Activated CD8-positive, alpha-beta memory T cell treated with anti-CD3 and anti-CD28 coated beads for 1 hour (primary cell): ENCODE measurements at places on chromosomes 2 and 18.

DNA sequence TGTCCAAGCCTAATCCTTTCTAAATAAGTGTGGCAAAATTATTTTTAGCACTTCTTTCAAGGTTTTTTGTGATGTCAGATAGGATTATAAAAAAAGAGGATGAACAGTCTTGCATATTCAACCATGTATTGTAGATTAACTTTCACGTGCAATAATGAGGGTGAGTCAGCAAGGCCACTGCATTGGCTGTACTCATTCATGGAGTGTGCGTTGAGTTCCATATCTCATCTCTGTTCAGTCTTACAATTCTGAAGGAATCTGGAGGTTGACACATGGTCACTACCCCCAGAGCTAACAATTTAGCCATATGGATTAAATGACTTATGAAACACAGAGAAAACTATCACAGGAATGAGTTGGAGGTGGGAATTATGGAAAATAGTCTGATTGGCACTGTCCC, 810.5 kb downstream of the SLC4A3 start:
- DNase-seq: no peak

- no peak for DNase-seq
These were observed 224.2 kb downstream of the ALK start for GRCh38 chr2:29697181-29697580.

- no peak for DNase-seq
These were observed 1129.9 kb upstream of the GYPC start for GRCh38 chr2:125526093-125526492.

- DNase-seq: no peak
These were observed 15.1 kb upstream of the NMUR1 start for GRCh38 chr2:231545105-231545902.

GRCh38 chr2:224885836-224886547, 156.3 kb downstream of the DOCK10 start:
- no peak for DNase-seq

- no peak for DNase-seq
These were observed 73.3 kb downstream of the SH3BP4 start for GRCh38 chr2:235024931-235025773.

DNA sequence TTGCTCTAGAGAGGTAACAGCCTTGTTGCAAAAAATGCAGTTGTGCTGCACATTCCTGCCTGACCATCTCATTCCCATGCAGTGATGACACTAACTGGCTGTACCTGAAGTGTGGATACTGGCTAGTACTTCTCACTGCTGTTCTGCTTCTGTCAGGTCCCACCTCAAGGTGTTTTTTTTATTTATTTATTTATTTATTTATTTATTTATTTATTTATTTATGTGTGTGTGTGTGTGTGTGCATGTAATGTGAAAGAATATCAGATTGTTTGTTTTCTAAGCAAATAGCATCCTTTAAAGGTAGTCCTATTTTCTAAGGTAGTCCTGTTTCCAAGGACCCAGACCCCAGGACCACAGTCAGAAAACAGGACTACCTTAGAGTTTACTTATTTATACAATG, 87.2 kb upstream of the SYT4 start:
- no peak for DNase-seq

DNA sequence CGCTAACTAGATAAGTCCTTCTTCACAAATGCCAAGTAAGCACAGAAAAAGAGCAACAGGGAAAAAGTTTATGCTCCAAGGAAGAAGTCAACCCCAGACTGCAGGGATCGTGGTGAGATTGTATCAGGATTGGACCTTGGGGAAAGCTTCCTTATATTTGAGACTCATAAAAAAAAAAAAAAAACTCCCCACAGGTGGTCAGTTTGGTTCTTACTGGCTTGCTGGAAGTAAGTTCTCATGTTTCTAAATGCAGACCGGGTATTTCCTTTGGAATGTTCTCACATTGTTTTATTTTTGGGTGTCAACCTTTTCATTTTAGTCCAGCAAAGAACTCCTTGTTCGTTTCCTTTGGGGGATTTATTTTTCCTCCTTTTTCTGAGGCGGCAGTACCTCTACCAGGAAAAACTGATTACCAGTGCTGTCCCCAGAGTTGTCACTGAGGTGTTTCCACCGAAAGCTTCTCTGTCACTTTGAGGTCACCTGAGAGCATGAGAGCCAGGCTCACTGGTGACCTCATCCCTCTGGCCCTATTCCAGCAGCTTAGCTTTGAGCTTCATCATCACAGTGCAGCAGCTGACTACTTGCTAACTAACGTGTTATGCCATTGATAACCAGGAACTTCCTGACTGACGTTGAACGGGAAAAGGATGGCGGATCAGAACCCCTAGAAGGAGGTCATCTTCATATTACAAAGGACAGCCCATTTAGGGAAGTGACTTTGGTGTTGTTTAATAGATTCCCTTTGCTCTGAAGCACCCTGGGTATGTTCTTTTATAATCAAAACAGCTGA, 16.8 kb upstream of the ATP8B1 start:
- DNase-seq: no peak
